ENCODE measurements at places on chromosomes 3 and 15. TPM values are rescaled to one million over a fixed set of nuclear protein-coding genes. Genes with fewer than 3 reads are reported as not detected.

Gene CCDC9B
- 36.8 TPM for total RNA-seq

Gene GABRB3
- total RNA-seq = 19.6 TPM

Gene KLHL6
- 0.55 TPM for total RNA-seq

Gene CLDN11
- 1,538 TPM for total RNA-seq

GRCh38 chr3:107239703-107240102 lies 137.5 kb upstream of the CCDC54 start:
- H3K27me3 ChIP-seq = no peaks in the 10 kb centered on the region
- H3K36me3 ChIP-seq = no peaks in the 10 kb centered on the region
- H3K4me3 ChIP-seq = peak overlapping the region; percentile 88
- peaks cover 33% of the 10 kb centered on the region for H3K4me1 ChIP-seq
- no peak for DNase-seq

DNA sequence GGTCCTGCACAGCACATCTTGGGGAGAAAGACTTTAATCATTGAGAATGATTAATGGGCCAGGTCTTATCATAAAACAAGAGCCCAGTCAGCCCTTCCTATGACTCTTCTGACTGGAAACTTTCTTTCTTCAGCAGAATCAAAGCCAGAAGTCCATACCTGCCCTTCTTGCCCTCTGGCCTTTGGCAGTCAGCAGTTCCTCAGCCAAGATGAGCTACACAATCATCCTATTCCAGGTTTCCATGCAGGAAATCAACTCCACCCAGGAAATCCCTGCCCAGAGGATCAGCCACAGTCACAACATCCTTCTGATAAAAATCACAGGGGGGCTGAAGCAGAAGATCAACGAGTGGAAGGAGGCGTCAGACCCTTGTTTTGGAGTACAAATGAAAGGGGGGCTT lies 26.9 kb downstream of the ZNF589 start:
- H3K4me1 ChIP-seq = peaks cover 19% of the 10 kb centered on the region
- no peaks in the 10 kb centered on the region for H3K27me3 ChIP-seq
- no peak for DNase-seq
- H3K27ac ChIP-seq = peak overlapping the region; percentile 69

- no peaks in the 10 kb centered on the region for H3K27me3 ChIP-seq
These were observed 3.5 kb downstream of the SMAD6 start for GRCh38 chr15:66705277-66706146.

DNA sequence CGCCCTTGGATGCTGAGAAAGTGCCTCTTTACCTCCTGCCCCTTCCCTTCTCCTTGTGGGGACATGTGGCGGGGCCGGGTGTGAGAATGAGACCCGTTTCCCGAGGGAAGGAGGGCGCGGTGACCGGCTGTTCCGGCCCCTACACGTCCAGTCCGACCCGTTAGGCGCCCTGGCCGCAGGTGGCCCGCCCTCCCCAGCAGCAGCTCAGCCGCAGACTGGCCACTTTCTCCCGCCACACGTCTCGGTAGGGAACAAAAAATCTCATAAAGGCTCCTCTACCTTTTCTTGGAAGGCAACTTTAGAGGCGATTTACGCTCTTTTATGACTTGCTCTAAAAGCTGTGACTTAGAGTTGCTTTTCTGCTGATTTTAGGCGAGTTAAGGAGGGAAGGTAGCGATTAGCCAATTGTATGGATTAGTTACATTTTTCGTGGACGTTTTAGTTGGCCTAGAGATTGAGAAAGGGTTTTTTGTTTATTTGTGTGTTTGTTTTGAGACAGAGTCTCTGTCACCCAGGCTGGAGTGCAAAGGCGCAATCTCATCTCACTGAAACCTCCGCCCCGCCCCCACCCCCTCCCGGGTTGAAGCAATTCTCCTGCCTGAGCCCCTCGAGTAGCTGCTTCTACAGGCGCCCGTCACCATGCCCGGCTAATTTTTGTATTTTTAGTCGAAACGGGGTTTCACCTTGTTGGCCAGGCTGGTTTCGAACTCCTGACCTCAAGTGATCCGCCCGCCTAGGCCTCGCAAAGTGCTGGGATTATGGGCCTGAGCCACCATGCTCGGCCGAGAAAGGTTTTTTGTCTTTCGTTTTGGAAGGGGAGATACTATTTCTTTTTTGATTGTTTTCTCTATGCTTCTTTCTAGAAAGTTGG lies 8.3 kb upstream of the PGPEP1L start:
- H3K4me3 ChIP-seq = peak overlapping the region; percentile 71
- peaks cover 9% of the 10 kb centered on the region for H3K4me1 ChIP-seq
- no peak for DNase-seq
- no peaks in the 10 kb centered on the region for H3K36me3 ChIP-seq

DNA sequence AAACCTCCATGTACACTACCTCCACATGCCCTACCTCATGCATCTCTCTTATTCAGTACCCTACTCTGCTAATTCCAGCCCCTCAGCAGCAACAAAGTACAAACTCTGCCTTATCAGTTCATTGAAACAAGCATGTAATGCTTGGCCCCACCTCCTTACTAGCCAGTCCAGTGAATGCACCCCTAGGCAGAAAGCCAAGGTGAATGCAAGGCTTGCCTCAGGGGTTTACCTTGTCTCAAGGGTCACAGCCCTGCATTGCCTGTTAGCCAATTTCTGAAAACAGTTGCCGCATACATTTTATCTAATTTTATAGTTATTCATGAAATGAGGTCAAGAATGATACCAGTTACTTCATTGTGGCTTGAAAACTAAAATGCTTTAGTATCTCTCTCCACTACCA lies 576.4 kb downstream of the FHIT start:
- DNase-seq = no peak
- no peaks in the 10 kb centered on the region for H3K27me3 ChIP-seq

DNA sequence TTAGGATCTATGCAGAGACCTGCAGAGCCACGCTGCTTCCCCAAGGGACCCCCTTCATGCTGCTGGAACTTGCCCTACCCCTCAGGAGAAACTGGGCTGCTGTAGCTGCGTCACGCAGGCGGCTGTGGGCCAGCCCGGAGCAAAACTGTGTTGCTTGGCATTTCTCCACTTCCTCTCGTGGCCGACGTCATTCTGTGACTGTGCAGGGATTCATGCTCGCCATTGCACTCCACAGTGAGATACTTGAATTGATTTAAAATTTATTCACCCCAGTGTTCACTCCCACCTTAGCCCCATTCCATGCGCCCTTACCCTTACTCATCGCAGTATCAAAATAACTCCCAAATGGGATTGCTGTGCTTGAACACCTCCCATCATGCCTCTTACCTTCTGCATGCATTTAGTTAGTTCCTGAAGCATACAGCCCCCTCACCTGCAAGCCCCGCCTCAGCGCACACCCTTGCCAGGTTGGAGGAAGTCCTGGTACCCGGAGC lies 45.7 kb downstream of the TMEM44 start:
- no peak overlapping the region for H3K27ac ChIP-seq
- H3K4me1 ChIP-seq = peaks cover 9% of the 10 kb centered on the region
- no peaks in the 10 kb centered on the region for H3K27me3 ChIP-seq

All from testis (tissue), 5 donors.